ENCODE measurements at places on chromosomes 13 and 19. TPM values are rescaled to one million over a fixed set of nuclear protein-coding genes. Genes with fewer than 3 reads are reported as not detected.

APLP1 gene
- total RNA-seq = 7.3 TPM

KLK15 gene
- total RNA-seq = not detected

CLEC11A gene
- 16.2 TPM for total RNA-seq

VSTM2B gene
- total RNA-seq = not detected

URAD gene
- total RNA-seq = not detected

ERICH6B gene
- total RNA-seq = not detected

GFY gene
- total RNA-seq = not detected
